ENCODE measurements at places on chromosomes 1 and 21.

DNA sequence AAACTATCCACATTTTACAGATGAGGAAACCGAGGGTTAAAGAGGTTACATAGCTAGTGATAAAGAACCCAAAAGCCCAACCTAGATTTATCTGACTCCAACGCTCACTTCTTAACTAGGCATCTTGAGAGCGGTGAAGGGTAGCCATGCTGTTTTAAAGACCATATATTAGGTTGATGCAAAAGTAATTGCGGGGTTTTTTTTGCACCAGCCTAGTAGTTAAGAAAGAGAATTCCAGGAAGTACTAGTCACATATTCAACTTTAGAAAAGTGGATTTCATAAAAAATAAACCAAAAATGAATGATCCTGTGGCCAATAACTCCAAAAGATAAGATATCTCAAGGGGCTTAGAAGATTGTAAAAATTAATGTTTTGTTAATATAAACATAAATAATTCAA lies 162.1 kb downstream of the GLUL start:
- no peaks in the 10 kb centered on the region for H3K27me3 ChIP-seq
- DNase-seq: no peak
- H3K4me1 ChIP-seq: no peaks in the 10 kb centered on the region
- H3K4me3 ChIP-seq: no peak overlapping the region
- no peak overlapping the region for H3K27ac ChIP-seq

DNA sequence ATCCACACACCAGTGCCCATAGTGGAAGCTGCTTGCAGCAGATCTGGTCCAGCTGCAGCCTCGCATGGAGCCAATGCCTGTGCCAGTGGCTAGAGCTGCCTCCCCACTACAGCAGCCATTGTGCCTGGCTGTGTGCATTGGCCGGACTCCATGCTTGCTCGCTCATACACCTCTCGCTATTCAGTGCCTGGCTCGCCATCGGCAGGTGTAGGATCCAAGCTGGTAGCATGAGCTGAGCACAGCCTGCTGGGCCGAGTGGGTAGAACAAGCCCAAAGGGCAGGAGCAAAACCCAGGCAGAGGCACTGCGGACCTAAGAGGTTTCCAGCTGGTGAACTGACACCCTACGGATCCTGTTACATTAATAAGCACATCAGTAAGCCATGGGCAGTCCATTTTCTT lies 1184.1 kb downstream of the AMY1C start:
- no peak overlapping the region for H3K27ac ChIP-seq
- no peaks in the 10 kb centered on the region for H3K4me1 ChIP-seq
- no peak for DNase-seq
- no peaks in the 10 kb centered on the region for H3K36me3 ChIP-seq

- DNase-seq: no peak
- H3K4me1 ChIP-seq: no peaks in the 10 kb centered on the region
- no peaks in the 10 kb centered on the region for H3K36me3 ChIP-seq
- H3K27ac ChIP-seq: no peak overlapping the region
- H3K4me3 ChIP-seq: no peak overlapping the region
Measured at GRCh38 chr1:61921435-61921834, 179.2 kb downstream of the PATJ start.

DNA sequence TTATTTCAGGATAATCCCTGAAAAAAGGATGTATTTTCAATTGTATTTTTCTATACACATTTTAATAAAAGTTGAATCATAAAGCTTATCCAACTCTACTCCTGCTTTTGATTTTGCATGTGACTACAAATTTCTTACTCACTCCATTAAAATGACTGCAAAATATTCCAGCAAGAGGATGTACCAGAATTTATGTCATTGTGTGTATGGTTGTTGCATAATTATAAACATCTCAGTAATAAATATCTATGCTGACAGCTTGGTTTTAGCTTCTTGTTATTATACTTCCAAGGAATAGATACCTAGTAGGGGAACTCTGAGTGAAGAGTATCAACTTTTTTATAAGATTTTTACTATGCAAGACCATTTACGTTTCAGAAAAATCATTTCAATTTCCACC lies 463.2 kb upstream of the RUNX1 start:
- H3K27me3 ChIP-seq: no peaks in the 10 kb centered on the region
- no peaks in the 10 kb centered on the region for H3K4me1 ChIP-seq
- no peak overlapping the region for H3K27ac ChIP-seq
- H3K4me3 ChIP-seq: no peak overlapping the region
- no peaks in the 10 kb centered on the region for H3K36me3 ChIP-seq
- DNase-seq: no peak

DNA sequence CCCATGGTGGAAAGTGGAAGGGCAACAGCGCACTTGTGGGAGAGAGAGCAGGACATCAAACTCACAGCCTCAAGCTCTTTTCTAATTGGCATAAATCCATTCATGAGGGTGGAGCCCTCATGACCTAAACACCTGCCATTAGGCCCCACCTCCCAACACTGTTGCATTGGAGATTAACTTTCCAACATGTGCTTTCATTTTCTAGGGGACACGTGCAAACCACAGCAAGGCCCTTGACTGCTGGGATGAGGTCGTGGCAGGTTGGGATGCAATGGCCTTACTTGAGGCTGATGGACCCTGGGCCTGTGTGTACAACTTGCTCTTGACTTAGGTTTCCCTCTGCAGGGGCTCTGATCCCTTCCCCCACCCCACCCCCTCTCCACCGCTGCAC lies 35.9 kb upstream of the NEK2 start:
- DNase-seq: no peak
- no peak overlapping the region for H3K4me3 ChIP-seq

GRCh38 chr1:246785494-246786111 lies 61.4 kb downstream of the SCCPDH start:
- no peak for DNase-seq
- H3K27ac ChIP-seq: no peak overlapping the region
- no peak overlapping the region for H3K4me3 ChIP-seq

- H3K36me3 ChIP-seq: no peaks in the 10 kb centered on the region
- H3K27ac ChIP-seq: no peak overlapping the region
- DNase-seq: no peak
- no peaks in the 10 kb centered on the region for H3K4me1 ChIP-seq
Measured at GRCh38 chr1:236127045-236127444, 15.3 kb upstream of the GPR137B start.

- H3K27ac ChIP-seq: peak overlapping the region; percentile 85
- no peak overlapping the region for H3K4me3 ChIP-seq
- H3K27me3 ChIP-seq: no peaks in the 10 kb centered on the region
- peaks cover 11% of the 10 kb centered on the region for H3K4me1 ChIP-seq
- no peaks in the 10 kb centered on the region for H3K36me3 ChIP-seq
Measured at GRCh38 chr1:16018749-16019643, 1.2 kb upstream of the HSPB7 start.

DNA sequence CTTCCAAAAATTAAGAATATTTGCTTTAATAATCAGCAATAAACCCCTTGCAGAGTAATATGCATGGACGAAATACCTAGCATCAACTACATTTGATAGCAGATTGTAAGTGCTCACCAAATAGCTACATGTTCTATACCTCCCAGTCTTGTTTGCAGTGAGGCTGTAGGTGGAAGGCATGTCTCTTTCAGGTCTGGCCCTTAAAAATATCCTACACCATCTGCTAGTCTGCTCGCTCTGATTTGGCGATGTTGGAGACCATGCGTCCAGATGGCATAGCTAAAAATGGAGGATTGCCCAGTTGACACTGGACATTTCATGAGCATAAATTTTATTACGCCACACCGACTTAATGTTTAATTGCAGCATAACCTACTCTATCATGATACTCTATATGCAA lies 47.1 kb downstream of the SSX2IP start:
- no peak overlapping the region for H3K27ac ChIP-seq
- no peak overlapping the region for H3K4me3 ChIP-seq
- H3K36me3 ChIP-seq: no peaks in the 10 kb centered on the region
- H3K27me3 ChIP-seq: no peaks in the 10 kb centered on the region
- no peaks in the 10 kb centered on the region for H3K4me1 ChIP-seq
- no peak for DNase-seq

DNA sequence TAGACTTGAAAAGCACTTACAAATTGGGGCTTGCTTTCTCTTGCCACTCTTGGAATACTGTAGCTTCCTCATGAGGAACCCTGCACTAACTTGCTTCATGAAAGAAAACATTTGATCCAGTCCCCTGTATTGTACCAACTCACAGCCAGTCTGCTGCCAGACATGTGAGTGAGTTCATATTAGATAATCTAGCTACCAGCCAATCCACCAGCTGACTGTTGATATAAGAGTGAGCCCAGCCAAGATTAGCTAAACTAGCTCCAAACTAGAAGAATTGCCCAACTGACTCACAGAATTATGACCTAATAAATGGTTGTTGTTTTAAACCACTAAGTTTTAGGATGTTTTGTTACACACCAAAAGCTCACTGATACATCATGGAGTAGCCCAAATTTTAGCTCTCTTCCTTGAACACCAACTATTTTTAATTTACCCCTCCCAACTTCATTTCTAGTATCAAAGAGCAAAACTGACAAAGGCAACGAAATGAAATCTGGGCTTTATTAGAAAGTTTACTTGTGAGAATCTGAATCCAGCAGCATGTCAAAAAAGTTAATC lies 6.6 kb upstream of the RGS8 start:
- H3K27ac ChIP-seq: no peak overlapping the region
- no peaks in the 10 kb centered on the region for H3K27me3 ChIP-seq
- DNase-seq: no peak

GRCh38 chr1:167629681-167630567 lies at the start of gene RCSD1:
Gene RCSD1 (plus strand): TSS chr1:167630232. CDS start chr1:167630424, 192 bp downstream.
- H3K27ac ChIP-seq: peak within 1 kb of the TSS; percentile 92
- no peaks in the 10 kb centered on the region for H3K36me3 ChIP-seq
- no peak for DNase-seq
- H3K4me3 ChIP-seq: peak within 1 kb of the TSS; percentile 56
- no peaks in the 10 kb centered on the region for H3K4me1 ChIP-seq

GRCh38 chr1:245046769-245047168 lies 108.0 kb upstream of the KIF26B start:
- H3K36me3 ChIP-seq: no peaks in the 10 kb centered on the region
- DNase-seq: no peak
- H3K27me3 ChIP-seq: no peaks in the 10 kb centered on the region
- no peak overlapping the region for H3K4me3 ChIP-seq
- H3K27ac ChIP-seq: no peak overlapping the region

GRCh38 chr21:30839304-30839703 lies 9.7 kb upstream of the KRTAP7-1 start:
- no peak overlapping the region for H3K27ac ChIP-seq
- H3K27me3 ChIP-seq: no peaks in the 10 kb centered on the region
- H3K36me3 ChIP-seq: no peaks in the 10 kb centered on the region
- no peaks in the 10 kb centered on the region for H3K4me1 ChIP-seq
- H3K4me3 ChIP-seq: no peak overlapping the region

DNA sequence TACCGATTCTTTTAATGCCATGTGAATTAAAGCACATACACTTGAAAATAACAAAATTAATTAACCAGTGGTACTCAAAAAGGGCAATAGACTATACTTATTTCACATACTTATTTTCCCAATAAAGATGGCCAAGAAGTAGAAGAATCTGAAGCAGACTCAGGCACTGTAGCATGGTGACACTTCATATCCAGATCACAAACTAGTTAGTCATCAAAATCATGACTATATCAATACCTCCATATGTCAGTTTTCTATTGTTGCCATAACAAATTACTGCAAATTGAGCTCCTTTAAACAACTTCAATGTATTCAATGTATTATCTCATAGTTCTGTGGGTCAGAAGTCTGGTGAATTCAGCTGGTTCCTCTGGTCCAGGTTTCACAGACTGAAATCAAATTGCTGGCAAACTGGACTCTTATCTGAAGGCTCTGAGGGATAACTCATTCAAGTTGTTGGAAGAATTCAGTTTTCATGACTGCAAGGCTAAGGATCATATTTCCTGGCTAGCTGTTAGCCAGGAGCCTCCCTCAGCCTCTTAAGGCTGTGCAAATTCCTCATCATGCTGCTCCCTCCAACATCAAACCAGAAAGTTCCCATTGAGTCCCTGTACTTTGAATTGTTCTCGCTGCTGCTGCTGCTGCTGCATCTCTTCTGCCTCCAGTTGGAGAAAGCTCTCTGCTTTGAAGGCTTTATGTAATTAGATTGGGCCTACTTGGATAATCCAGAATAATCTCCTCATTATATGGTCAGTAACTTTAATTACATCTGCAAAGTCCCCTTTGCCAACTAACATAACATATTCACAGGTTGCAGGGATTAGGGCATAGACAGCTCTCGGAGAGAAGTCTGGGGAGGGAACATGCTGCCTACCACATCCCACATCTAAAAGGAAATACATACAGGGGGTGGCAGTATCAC lies 91.5 kb downstream of the MRPL39 start:
- H3K27me3 ChIP-seq: no peaks in the 10 kb centered on the region
- no peaks in the 10 kb centered on the region for H3K36me3 ChIP-seq
- H3K27ac ChIP-seq: no peak overlapping the region
- no peaks in the 10 kb centered on the region for H3K4me1 ChIP-seq
- H3K4me3 ChIP-seq: no peak overlapping the region

- H3K27ac ChIP-seq: no peak overlapping the region
- no peak overlapping the region for H3K4me3 ChIP-seq
- no peaks in the 10 kb centered on the region for H3K4me1 ChIP-seq
Measured at GRCh38 chr1:70247768-70248167, 26.6 kb downstream of the SRSF11 start.

GRCh38 chr1:174445351-174445750 lies 2.4 kb upstream of the GPR52 start:
- H3K27me3 ChIP-seq: no peaks in the 10 kb centered on the region
- H3K36me3 ChIP-seq: no peaks in the 10 kb centered on the region
- DNase-seq: no peak
- no peak overlapping the region for H3K27ac ChIP-seq
- no peaks in the 10 kb centered on the region for H3K4me1 ChIP-seq

- no peak overlapping the region for H3K27ac ChIP-seq
- peaks cover 13% of the 10 kb centered on the region for H3K36me3 ChIP-seq
- no peaks in the 10 kb centered on the region for H3K27me3 ChIP-seq
- H3K4me3 ChIP-seq: no peak overlapping the region
Measured at GRCh38 chr1:201870397-201870796, 18.3 kb upstream of the SHISA4 start.

- H3K27ac ChIP-seq: no peak overlapping the region
- no peak for DNase-seq
- H3K4me1 ChIP-seq: no peaks in the 10 kb centered on the region
- H3K27me3 ChIP-seq: no peaks in the 10 kb centered on the region
Measured at GRCh38 chr1:229896306-229896705, 170.7 kb upstream of the GALNT2 start.

GRCh38 chr1:227124473-227124872 lies 184.4 kb downstream of the COQ8A start:
- H3K27ac ChIP-seq: no peak overlapping the region
- H3K4me1 ChIP-seq: no peaks in the 10 kb centered on the region
- no peak for DNase-seq

DNA sequence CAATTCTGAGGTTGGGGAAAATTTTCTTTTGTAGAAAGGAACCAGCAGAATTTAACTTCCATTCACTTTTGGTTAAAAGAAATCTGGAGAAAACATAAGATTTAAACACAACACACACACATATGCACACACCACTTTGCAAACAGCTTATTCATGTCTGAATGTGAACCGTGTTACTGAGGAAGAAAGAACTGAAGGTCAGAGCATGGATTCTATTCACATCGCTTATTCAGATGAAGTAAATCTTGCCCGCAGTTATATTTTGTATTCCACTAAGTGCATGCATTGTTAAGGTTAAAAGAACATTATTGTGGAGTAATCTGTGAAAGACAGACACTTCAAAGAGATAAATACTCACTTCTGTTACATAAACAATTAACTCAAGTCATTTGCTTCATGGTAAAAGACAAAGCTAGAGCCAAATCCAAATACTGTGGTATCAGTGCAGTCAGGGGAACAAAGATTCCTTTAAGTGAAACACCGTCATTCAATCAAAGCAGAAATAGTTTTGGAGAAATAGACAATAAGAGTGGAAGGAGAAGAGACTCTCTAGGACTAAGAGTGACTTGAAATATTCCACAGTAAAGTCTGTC lies 82.0 kb downstream of the LRRC53 start:
- H3K27me3 ChIP-seq: no peaks in the 10 kb centered on the region
- H3K27ac ChIP-seq: no peak overlapping the region
- H3K4me1 ChIP-seq: no peaks in the 10 kb centered on the region

All from breast epithelium (tissue), 4 donors.